Activated CD4-positive, alpha-beta T cell treated with anti-CD3 and anti-CD28 coated beads, Interleukin-2, amount 50 U/mL, for 4 hours (primary cell): ENCODE measurements at places on chromosomes 1 and 21.

- DNase-seq: no peak
Measured at GRCh38 chr1:36673202-36673601, 190.5 kb upstream of the CSF3R start.

DNA sequence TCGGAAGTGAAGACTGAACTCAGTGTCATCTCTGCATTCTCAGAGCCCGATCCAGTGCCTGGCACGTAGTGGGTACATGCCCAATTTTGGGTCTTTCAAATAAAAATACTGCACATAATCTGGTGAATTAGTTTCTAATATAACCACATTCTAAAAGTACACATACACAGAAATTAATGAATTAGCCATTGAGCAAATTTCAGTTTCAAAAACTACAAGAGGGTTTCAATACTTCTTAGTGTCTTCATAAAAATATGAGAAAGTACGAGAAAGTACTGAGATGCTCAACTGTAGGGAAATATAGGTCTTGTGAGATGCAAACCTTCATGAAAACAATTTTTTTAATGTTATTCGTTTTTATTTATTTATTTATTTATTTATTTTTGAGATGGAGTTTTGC is 86.9 kb downstream of the SMYD2 start:
- DNase-seq: no peak

DNA sequence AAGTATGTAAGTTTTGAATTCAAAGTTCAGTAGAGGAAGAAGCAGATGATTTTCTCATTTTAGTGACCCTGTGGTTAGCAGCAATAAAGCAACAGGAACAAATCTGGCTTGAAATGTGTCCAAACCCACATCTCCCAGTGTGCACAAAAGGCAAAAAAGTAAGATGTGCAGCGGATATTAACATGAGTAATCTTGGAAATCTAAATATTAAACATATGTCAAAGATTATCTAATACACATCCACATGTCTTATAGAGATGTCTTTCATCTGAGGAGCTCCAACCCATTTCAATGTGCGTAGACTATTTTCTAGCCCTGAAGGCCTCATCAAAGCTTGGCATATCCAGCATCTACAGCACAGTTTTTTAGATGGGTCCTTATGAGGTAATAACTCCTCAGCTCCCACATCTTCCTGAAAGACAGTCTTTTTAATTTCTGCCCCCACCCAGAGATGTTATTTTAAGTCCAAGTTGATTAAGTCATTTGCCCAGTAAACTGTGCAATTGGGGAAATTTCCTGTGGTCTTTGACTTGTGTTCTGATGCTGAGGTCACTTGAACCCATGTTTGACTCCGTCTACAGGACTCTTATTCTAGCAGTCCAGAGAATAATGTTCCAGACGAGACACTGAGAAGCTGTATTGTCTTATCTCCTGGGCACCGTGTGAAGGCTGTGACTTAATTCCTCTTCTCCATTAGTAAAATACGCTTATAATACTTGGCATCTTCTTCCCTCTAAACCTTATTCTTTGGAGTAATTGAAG is 73.7 kb downstream of the LMO4 start:
- DNase-seq: no peak

- DNase-seq: no peak
Measured at GRCh38 chr1:105004515-105004914, 1254.8 kb downstream of the AMY1C start.

GRCh38 chr21:36461918-36462486 is 17.9 kb downstream of the CLDN14 start:
- no peak for DNase-seq

DNA sequence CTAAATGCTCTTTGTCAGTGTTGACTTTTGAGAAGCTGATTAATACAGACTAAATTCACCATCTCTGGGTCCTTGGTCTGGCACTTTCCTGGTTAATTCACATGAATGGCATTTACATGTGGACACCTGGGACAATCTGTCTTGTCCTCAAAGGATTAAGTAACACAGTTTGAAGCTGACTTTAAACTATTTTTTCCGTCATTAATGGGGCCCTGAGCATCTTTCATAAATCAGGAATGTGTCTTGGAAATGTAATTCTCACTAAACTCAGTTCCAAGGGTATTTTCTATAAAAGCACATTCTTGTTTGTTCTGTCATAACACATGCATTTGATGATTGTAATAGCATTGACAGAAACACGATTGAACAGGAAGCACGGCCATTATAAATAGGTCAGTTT is 26.7 kb upstream of the NBL1 start:
- no peak for DNase-seq

GRCh38 chr1:22413799-22414198 is 37.9 kb upstream of the ZBTB40 start:
- no peak for DNase-seq

DNA sequence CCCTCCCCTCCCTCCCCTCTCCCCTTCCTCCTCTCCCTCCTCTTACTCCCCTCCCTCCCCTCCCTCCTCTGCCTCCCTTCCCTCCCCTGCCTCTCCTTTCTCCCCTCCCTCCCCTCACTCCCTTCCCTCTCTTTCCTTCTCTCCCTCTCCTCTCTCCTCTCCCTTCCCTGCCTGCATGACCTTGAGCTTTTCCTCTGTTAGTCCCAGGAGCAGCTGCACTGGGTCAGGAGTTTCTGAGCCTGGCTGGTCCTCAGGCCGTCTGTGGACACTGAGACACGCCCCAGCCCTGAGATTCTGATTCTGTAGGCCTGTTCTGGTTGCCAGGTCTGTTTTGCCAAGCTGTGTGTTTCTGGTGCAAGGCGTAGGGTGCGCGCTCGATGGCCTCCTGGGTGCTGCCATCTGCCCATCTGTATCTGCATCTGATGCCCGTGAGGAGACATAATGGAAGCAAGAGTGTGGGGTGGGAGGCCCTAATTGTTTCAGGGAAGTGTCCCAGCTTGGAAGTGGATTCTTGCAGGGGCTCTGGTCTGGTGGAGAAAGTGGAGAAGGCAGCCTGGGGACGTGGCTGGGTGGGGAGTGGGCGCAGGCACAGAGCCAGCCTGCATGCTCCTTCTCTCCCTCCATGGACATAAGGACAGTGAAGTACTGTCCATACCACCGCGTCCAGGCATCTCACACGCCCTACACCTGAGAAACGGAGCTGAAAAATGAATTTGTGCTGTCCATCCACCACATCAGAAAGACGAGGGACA is 97.2 kb downstream of the WDR4 start:
- DNase-seq: no peak
